ENCODE measurements at places on chromosomes 2 and 18.

GRCh38 chr2:207783514-207783913 is 13.8 kb upstream of the FZD5 start:
- DNase-seq = no peak

- DNase-seq = no peak
Observed at GRCh38 chr2:118049816-118050140, 35.9 kb upstream of the CCDC93 start.

DNA sequence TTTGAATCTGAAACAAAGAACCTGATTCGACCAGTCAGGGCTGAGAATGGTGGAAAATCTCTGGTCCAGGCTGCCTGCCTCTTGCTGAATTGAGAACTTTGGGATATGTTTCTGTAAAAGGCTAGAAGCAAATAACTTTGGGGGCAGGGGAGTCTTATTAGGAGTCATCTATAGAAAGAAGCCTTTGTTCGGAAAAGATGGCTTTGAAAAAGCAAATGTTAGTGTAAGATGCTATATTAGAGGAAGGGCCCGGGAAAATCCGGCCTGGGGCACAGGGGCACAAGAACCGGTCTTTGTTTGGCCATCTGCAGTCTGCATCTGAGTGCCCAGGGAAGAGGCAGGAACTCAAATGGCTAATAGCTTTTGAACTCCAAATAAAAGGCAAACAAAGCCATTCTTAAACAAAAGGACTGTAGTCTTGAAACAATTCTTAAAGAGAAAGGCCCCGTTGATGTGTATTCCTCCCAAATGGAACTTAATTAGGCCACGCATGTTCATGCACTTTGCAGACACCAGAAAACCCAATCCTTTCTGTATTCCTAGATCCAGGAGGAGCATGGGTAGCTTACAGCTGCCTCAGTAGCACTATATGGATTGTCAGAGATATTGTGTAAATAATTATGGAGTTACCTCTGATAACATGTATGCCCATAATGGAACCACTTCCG is 180.0 kb upstream of the ARL4C start:
- DNase-seq = no peak

GRCh38 chr2:53513167-53513666 is 254.4 kb upstream of the CHAC2 start:
- DNase-seq = no peak

DNA sequence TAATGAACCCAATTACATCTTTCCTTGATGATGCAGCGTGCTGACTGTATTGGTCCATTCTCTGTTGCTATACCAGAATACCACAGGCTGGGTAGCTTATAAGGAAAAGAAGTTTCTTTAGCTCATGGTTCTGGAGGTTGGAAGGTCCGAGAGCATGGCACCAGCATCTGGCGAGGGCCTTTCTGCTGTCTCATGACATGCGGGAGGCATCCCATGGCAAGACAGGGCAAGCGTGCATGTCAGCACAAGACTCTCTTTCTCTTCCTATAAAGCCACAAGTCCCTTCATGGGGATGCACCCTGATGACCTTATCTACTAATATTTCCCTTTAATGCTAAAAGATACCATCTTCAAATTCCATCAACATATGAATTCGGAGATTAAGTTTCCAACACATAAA is 122.8 kb upstream of the FHL2 start:
- DNase-seq = no peak

DNA sequence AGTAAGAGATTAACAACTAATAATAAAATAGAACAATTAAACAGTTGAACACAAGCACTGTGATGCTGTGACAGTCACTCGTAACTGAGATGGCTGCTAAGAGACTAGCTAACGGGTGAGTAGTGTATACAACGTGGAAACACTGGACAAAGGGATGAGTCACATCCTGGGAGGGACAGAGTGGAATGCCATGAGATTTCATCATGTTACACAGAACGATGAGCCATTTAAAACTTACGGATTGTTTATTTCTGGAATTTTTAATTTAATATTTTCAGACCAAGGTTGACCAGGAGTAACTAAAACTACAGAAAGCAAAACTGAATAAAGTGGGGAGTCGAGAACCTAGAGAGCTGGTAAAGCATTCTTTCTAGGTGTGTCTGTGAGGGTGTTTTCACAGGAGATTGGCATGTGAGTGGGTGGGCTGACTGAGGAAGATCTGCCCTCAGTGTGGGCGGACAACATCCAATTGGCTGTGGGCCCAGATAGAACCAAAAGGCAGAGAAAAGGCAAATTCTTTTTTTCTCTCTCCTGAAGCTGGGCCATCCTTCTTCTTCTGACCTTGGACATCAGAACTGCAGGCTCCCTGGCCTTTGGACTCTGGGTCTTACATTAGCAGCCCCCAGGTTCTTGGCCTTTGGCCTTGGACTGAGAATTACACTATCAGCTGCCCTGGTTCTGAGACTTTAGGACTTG is 14.6 kb downstream of the TMSB10 start:
- peak; percentile 34 for DNase-seq

- no peak for DNase-seq
Observed at GRCh38 chr2:195961873-195962272, 106.8 kb downstream of the DNAH7 start.

- DNase-seq = no peak
Observed at GRCh38 chr18:7812431-7813063, 245.4 kb downstream of the PTPRM start.

- no peak for DNase-seq
Observed at GRCh38 chr2:65156041-65156440, 26.1 kb upstream of the RAB1A start.

DNA sequence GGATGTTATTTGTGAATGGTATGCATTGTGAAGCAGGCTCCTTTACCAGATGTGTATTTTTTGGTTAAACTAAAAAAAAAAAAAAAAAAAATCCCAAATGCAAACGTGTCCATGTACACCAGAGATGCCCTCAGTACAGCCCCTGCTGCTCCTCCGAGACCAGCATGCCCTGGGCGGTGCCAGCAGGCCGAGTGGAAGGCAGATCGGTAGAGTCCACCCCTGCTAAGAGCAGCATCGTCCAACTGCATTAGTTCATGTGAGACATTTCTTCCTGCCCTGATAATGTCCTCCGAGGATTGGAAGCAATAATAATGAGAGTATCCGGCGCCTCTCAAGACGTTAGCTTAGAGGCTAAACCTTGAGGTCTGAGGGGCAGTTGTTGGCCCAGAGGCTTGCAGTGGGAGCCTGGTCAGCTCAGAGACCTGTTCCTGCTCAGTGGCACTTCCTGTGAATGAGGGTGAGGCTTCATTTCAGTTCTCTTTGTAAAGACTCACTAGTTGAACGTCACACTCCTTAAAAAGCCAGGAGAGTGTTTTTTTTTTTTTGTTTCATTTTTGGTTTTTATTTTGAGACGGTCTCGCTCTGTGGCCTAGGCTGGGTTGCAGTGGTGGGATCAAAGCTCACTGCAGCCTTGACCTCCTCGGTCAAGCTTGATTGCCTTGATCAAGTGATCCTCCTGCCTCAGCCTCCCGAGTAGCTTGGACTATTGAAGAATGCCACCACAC is 5.6 kb downstream of the SLC66A3 start:
- DNase-seq = no peak

- no peak for DNase-seq
Observed at GRCh38 chr18:40159141-40160017, 1795.7 kb upstream of the PIK3C3 start.

DNA sequence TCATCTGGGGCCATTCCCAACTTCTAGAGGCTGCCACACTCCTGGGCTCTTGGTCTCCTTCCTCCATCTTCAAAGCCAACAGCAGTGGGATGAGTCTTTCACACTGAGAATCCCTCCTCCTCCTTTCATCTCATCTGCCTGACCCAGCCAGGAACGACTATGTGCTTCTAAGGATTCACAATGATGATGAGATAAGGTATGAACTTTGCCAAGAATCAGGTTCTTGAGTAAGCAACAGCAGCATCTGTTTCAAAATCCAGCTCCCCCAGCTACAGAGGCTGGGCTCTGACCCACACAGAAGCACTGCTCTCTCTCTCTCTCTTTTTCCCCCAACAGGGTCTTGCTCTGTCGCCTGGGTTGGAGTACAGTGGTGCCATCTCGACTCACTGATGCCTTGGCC is 46.4 kb downstream of the TIMM21 start:
- DNase-seq = no peak

DNA sequence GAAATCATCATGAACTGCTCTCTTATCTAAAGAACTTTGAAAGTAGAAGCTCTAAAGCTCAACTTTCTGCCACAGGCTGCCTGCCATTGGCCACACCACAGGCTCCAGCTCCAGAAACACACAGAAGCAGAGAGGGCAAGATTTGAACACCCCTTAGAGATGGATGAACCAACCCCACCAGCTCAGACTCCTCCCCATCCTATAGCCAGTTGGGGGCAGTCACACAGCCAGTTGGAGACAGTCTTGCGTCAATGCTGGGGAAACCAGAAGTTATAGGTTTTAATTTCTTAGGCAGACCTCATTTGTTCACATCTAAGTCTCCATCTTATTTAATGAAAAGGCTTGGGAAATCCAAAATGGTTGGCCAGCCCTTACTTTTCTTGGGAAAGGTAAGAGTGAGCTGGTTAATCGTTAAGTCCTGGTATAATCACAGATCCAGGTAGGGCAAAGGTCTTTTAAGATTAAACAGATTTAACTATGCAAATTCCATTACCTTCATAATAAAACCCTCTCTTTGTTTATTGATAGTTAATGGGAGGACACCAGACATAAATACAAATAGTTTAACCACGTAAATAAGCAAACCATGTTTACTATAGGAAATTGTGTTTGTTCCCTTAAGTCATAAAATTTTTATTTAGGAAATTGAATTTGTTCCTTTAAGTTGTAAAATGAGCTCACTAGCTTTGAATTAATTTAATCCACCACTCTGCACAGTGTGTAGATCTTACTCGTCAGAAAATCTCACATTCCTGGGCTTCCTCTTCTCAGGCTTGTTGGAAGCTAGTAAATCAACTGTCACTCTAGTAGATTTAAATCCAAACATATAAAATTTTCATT is 28.0 kb downstream of the MRO start:
- DNase-seq = no peak

DNA sequence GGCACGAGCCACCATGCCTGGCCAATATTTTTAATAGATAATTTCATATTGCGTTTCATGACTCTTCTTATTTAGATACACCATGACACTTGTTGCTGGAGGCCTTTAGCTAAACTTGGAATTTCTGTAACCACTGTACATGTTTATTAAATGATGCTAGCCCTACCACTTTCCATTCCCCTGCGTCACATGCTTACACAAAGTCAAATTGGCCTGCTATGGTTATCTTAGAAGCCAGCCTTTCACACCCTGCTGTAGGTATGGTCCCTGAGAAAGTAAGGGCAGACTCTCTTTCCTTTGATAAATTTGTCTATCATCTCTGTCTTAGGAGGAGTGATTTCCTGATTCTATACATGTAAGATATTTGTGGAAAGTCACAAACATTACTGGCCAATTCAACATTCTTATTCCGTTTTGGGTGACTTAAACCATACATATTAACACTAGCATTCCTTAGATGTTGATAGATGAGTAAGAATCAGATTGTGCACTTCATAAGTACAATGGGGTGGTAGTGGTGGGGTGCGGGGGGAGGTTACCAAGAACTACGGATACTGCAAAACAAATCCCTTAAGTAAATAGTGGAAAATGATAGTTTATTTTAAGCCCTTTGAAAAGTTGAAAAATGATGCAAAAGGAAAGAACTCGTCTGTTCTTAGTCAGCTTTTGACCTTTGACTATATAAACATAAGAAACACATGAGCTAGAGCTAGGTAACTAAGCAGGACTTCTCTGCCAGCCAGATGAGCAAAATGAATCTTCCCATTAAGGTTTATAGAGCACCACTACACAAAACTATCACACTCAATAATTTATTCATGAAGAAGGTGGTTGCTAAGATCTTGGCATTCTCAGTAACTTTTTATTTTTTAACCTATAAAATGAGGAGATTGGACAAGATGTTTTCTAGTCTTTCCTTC is 7.9 kb upstream of the NDUFV2 start:
- no peak for DNase-seq

- DNase-seq = no peak
Observed at GRCh38 chr2:239534581-239535412, 134.0 kb upstream of the HDAC4 start.

GRCh38 chr2:104584393-104584792 is 269.5 kb upstream of the POU3F3 start:
- DNase-seq = no peak

GRCh38 chr2:204453730-204454167 is 91.5 kb upstream of the PARD3B start:
- no peak for DNase-seq

DNA sequence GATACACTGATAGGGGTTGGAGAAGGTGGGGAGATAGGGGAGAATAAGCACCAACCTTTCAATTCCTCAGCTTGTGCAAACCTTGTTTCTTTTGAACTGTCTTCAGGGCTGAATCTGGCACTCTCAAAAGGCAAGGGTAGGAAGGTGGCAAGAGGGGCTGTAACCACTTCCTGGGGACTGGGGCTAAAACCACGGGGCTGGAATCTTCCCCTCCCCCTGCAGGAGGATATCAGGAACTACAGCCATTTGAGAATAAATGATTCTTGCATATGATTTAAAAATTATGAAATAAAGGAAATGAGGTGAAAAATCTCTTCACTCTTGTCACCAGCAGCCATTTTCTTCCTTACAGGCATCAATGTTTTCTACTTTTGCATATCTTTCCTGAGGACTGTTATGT is 50.8 kb downstream of the ATOH8 start:
- no peak for DNase-seq

DNA sequence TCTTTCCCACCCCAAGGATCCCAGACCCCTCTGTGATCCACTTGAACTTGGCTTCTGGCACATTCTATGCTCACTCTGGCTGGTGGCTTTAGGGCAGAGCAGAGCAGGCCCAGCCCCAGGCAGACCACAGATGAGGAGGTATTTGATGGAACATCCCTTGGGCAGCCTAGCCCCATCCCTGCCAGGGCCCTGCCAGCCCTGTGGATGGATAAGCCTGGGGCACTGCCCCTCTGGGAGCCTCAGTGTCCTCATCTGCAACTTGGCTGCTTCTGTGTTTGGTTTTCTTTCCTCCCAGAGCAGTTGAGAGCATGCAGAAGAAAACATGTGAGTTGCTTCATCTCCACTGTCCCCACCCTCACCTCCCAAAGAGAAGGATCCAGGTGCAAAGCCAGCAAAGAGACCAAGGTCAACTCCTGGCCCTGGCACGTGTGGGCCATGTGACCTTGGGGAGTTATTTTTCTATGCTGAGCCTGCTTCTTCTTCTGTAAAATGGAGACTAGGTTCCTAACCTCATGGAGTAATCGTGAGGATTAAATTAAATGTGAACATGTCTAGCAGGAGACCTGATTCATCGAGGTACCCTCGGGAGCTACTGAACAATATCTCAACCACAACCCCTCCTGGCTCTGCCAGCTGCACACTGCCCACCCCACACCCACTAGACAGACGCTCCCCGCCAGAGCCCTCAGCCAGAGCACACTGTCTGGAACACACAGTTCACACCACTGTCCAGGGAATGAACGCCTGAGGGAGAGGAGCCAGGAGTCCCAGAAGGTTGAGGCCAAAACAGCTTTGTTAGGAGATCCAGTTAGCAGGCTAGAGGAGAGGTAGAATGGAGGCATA is 14.6 kb upstream of the TNS1 start:
- no peak for DNase-seq
